Anterior cingulate cortex (tissue), 58 donors: ENCODE measurements at places on chromosomes 2 and 18.

- no peak for DNase-seq
Observed at GRCh38 chr2:161076936-161077335, 83.3 kb upstream of the TANK start.

DNA sequence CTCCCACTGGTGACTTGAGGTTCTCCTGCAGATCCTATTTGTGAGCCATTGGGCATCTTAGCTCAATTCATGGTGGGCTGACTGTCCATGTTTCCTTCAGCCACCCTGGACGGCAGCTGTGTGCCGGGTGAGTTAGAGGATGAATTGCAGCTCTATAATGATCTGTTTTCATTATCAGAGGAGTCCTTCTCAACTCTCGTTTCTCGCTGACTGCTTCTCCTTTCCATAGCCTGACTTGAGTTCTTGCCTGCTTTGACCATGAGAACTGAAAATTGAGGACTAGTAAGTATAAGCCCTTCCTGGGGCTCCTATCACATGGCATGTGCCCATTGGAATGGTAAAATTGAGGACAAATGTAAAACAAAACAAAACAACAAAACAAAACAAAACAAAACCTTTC is 121.8 kb downstream of the CDC42EP3 start:
- DNase-seq: no peak

- DNase-seq: no peak
Observed at GRCh38 chr2:134149904-134150303, 104.0 kb upstream of the MGAT5 start.

DNA sequence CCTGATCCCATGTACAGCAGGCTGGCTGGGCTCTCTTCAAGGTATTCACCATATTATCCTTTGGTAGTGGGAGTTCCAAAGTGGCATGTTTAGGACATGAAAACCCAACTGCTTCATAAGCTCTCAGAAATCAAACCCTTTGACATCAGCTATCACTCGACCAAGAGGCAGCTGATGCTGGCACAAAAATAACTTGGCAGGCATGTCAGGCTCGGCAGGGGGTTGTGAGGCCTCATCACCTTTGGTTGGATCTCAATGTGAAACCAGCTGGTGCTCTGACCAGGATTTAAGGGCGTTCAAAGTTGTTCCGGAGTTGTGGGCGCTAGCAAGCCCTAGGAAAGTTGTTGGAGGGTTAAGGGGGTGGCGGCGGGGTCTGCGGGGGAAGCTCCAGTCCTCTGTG is 171.9 kb downstream of the FHOD3 start:
- DNase-seq: no peak

GRCh38 chr2:227864161-227864756 is 7.2 kb upstream of the DAW1 start:
- no peak for DNase-seq

GRCh38 chr2:195320413-195320973 is 336.5 kb upstream of the SLC39A10 start:
- DNase-seq: no peak

DNA sequence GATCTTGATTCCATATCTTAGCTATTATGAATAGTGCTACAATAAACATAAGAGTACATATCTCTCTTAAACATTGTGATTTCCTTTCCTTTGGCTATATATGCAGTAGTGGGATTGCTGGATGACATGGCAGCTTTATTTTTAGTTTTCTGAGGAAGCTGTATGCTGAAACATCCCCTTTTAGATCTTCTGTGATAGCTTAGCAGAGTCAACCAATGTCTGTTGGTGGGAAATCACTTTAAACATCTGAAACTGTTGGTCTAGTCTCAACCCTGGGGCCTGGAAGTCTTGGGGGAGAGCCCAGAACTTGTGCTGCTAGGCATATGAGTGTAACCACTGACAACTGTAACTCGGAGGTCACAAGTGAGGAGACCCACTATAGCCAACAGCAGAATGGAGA is 378.6 kb upstream of the SLC14A2 start:
- no peak for DNase-seq

DNA sequence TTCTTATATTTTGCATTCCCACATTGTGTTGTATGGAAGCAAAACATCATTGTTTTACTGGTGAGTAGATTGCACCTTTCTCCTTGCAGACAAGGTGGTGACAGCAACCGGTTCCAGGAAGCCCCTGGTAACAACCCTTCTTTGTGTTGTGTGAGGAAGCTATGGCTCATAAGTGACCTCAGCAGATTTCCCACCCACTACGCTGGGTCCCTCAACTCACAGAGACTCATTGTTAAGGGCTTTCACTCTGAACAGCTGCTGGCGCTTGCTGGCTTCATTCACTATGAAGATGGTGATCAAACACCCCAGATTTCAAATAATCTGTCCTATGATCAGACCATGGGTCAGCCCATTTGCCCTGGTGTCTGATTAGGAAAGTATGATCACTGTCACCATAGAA is 53.4 kb downstream of the WIPF1 start:
- no peak for DNase-seq

GRCh38 chr18:27762054-27762453 is 414.9 kb downstream of the CDH2 start:
- DNase-seq: no peak

DNA sequence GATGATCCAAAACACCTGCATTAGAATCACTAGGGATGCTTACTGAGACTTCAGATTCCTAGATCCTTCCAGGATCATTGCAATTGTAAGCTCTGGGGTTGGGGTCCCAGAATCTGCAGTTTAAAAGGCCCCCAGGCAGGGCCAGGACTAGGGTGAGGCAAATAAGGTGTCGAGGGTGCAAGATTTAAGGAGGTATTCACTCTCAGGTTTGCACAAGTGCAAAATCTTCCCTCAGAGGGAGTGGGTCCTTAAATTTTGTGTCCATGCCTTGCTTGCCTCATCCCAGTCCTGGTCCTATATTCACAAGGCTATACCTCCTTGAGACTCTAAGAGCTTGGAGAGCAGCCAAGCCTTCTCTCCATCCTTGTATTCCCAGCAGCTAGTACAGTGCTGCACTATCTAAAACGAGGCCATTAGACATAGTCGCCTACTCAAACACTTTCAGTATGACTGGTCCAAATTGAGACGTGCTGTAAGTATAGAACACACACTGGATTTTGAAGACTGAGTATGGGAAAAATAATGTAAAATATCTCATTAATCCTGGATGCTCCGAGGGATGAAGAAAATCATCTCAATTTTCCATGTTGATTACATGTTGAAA is 31.6 kb upstream of the MREG start:
- DNase-seq: no peak

DNA sequence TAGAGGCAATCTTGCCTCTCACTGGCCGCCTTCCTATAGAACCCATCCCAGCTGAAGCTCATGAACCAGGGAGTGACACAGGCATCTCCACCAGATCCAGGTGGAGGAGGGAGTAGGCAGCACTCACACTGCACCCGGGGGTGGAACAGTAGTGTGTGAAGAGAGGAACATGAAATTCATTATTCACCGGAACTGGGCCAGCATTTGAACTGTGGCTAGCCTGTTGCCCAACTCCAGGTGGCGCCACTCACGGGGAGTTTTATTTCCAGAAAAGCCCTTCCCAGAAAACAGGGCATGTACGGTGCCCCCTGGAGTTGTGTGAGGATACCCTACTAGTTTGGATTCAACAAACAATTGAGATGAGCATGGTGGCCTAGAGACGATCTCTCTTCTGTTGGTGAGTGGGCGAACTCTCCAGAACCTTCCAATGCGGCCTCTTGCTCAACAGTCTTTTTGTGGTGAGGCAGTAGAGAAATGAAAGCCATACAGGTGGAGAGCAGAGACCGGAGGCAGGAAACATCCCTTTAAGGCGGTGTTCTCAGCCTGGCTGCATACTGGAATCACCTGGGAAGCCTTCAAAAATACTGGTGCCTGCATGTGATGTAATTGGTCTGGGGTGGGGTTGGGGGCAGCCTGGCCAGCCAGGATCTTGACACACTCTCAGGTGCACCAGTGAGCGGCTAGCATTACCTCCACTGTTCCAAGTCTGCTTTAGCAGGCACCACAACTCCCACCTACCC is 73.5 kb upstream of the NEDD4L start:
- DNase-seq: no peak

GRCh38 chr18:37487400-37487867 is 78.2 kb downstream of the CELF4 start:
- no peak for DNase-seq

DNA sequence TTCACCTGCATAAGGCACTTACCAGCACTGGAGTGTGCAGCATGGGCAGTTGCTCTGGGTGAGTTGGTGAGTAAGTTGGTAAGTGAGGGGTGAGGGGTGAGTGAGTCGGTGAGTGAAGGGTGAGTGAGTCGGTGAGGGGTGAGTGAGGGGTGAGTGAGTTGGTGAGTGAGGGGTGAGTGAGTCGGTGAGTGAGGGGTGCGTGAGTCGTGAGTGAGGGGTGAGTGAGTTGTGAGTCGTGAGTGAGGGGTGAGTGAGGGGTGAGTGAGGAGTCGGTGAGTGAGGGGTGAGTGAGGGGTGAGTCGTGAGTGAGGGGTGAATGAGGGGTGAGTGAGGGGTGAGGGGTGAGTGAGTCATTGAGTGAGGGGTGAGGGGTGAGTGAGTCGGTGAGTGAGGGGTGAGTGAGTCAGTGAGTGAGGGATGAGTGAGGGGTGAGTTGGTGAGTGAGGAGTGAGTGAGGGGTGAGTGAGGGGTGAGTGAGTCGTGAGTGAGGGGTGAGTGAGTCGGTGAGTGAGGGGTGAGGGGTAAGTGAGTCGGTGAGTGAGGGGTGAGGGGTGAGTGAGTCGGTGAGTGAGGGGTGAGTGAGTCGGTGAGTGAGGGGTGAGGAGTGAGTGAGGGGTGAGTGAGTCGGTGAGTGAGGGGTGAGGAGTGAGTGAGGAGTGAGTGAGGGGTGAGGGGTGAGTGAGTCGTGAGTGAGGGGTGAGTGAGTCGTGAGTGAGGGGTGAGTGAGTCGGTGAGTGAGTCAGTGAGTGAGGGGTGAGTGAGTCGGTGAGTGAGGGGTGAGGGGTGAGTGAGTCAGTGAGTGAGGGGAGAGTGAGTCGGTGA is 17.1 kb downstream of the THAP4 start:
- DNase-seq: no peak

- DNase-seq: no peak
Observed at GRCh38 chr2:212147921-212148513, 390.6 kb downstream of the ERBB4 start.

- DNase-seq: no peak
Observed at GRCh38 chr2:101688261-101688660, 9.2 kb upstream of the MAP4K4 start.

DNA sequence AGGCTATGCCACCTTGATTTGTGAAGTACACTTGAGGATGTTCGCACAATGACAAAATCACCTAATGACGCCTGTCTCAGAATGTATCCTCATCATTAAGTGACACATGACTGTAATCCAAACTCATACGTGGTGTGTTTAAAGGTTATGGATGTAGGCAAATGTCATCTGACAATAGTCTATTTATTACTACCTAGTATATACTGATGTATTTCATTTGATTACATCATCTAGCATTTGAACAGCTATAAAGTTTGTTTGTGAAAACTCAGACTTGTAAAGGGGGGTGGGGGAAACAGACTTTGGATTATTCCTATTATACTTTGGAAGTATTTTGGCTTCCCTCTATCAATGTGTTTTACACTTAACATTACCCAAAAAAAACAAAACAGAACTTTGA is 129.9 kb downstream of the TANC1 start:
- no peak for DNase-seq

GRCh38 chr2:33229646-33230045 is 246.8 kb upstream of the RASGRP3 start:
- no peak for DNase-seq

- no peak for DNase-seq
Observed at GRCh38 chr2:3294493-3294892, 83.1 kb downstream of the EIPR1 start.

- DNase-seq: no peak
Observed at GRCh38 chr2:207681431-207681830, 30.0 kb upstream of the CCNYL1 start.

DNA sequence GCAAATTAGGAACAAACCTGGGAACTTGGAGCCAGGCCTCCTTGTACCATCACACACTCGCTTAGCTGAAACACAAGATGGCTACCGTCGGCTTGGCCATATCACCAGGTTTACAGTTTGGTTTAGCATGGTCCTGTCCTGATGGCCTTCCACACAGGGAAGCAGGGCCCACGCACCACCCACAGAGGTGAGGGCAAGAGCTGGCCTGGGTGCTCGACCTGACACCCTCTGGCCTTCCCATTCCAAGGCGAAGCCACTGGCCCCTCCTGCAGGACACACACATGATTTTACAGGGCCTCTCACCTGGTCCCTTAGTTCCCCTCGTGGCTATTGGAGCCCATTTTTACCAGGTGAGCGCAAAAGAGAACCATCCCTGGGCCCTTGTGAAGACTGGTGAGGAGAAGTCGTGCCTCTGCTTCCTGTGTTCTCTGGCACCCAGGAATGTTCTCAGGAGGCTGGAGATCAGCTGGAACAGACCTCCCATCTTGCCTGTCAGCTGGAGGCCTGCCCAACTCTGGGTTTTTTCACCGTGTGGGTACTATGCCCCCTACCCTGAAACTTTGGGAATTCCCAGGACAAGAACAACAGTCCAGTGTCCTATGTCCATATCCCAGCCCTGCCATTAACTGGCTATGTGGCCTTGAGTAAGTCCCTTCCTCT is 53.0 kb upstream of the FOSL2 start:
- no peak for DNase-seq

DNA sequence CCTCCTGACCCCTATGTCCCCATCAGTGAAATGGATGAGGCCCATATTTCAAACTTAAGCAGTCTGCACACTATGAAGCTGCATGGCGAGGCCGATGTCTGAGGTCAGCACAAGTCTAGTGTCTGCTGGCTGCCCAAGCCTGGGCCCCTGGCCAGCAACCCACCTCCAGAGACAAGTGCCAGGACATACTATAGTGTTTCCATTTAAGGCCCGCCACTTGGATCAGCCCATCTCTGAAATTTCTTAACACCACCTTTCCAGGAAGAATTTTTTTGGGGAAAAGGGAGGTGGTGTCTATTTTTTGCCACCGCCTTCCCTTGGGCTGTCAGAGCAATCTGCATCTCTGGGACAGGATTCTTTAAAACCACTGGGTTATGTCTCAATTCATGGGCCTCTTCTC is 1.8 kb downstream of the ACVR1 start:
- no peak for DNase-seq

GRCh38 chr2:181306785-181307184 is 150.4 kb upstream of the ITGA4 start:
- no peak for DNase-seq

DNA sequence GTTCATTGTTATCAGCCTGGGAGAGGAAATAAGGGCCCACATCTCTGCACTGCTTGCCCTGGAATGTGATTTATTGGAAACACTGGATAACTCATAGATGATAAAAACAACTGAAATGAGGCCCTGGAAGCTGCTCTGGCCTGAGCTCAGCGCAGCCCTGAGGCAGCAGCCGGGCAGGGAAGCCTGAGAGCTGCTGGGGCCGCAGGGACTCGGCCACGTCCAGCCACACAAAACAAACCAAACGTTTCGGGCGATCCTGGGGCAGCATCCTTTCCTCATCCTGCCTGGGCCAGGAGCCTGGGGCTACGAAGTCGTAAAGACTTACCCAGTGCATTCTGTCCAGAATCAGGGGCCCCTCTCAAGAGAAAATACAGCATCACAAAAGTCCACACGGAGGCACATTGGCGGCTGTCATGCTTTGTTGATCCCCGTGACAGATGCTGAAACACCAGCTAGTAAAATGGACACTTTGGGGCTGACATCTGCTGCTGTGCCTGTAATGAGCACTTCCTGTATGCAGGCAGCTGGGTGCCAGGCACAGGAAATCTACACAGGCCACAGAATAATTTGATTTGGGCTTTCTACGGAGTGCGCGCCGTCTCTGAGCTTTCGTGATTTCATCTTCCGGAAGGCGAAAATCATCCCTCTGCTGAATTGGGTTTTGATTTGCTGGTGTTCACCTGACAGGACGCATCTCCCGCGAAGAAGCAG is 250.6 kb downstream of the EIPR1 start:
- DNase-seq: peak; percentile 17

- DNase-seq: no peak
Observed at GRCh38 chr2:171410101-171410500, 23.7 kb downstream of the METTL8 start.
